Stimulated activated CD4-positive, alpha-beta T cell treated with anti-CD3 and anti-CD28 coated beads, Interleukin-12 subunit alpha, Interleukin-12 subunit beta, amount 100 ng/mL, for 4 hours (primary cell): ENCODE measurements at places on chromosomes 3 and 15.

- no peak for DNase-seq
Observed at GRCh38 chr3:140359233-140359995, 318.4 kb upstream of the TRIM42 start.

- no peak for DNase-seq
Observed at GRCh38 chr3:138062626-138063025, 52.7 kb downstream of the CLDN18 start.

- DNase-seq, result no peak
Observed at GRCh38 chr3:86961297-86961696, 29.7 kb downstream of the VGLL3 start.

DNA sequence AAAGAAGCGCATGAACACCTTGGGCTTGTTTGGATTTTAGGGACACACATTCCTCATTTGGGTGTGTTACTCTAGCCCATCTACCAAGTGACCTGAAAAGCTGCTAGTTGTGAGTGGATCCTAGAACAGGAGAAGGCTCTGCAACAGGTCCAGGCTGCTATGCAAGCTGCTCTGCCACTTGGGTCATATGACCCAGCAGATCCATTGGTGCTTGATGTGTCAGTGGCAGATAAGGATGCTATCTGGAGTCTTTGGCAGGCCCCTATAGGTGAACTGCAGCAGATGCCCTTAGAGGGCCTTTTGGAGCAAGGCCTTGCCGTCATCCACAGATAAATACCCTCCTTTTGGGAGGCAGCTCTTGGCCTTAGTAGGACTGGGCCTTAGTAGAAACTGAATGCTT lies 53.2 kb downstream of the PAQR5 start:
- DNase-seq, result no peak

DNA sequence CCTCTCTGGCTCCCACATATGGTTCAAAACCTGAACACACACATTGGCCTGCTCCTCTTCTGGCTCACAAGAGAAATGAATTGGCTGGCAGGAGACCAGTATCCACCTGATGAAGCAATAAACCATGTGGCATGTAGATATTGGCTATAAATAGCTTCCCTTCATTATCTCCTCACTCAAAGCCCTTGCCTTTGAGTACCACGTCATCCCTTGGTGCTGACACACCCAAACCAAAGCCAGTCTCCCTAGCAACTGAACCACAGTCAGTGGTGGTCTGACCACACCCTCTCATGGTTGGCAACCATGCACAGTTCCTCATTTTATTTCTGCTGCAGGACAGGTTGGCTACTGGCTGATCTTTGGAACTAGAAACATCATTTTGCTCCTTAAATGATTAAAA lies 98.8 kb downstream of the ZNF621 start:
- DNase-seq, result no peak

DNA sequence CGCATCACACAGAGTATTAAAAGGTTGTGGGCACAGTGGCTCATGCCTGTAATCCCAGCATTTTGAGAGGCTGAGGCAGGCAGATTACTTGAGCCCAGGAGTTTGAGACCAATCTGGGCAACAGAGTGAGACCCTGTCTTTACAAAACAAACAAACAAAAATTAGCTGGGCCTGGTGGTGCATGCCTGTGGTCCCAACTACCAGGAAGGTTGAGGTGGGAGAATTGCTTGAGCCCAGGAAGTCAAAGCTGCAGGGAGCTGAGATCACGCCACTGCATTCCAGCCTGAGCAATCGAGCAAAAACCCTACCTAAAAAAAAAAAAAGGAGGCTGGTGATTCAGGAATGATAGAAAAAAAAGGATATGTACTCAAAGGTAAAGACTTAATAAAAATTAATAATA lies 28.2 kb upstream of the ST6GAL1 start:
- DNase-seq, result no peak

- no peak for DNase-seq
Observed at GRCh38 chr15:55632434-55632833, 44.3 kb upstream of the PYGO1 start.

DNA sequence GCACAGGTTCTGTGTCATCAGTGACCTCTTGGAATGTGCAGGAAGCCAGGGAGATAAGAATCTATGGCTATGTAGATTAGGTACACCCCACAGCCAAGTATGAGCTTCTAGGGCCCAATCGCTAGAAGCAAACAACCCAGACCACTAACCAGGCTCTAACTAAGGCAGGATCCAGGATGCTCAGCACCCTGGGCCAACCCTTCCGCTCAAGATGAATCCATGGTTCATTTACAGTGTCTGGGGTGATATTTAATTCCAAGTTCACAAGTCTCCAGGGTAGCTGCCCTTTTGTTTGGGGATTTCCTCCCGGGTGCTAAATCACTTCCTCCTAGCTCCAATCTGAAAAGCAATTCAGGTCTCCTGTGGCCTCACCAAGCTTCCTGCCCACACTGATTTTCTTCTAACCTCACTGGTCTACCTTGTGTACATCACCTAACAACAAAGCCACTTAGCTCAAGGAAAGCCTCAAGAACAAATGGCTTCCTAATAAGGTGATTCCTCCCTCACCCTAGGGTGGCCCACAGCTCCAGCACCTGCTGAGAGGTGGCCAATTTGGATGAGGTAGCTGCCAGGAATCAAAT lies 2.4 kb downstream of the EHD4 start:
- no peak for DNase-seq

GRCh38 chr3:53287131-53287629 lies 31.4 kb upstream of the TKT start:
- DNase-seq, result no peak

DNA sequence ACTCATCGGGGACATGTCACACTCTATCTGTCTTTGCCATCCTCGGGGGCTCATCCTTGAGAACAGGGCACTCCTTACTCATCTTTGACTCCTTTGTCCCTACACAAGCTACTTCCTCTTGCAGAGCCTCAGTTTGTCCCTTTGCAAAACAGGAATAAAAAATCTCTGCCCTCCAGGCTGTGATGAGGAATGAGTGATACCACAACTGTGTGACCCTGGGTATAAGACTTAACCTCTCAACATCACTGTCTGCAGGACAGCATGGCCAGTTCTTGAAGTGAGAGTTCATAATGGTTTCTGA lies 48.5 kb downstream of the IQSEC1 start:
- no peak for DNase-seq

DNA sequence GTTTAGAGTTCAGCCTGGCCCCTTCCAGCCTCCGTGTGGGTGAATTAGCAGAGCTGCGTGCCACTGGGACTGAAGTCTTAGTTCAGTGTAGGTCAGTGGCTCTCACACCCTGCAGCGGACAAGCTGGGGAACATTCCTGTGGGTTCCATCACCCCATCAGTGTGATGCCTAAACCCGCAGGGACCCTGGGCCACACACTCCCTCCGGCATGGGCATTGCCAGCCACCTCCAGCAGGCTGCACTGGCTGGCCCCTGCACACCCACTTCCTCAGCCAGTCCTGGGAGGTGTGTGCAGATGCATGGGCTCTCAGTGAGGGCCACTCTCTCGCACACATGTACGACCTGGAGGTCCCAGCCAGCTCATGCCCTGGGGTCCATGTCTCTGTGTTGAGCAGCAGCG lies 32.1 kb upstream of the TOPBP1 start:
- DNase-seq, result no peak

GRCh38 chr3:27641888-27642601 lies 80.1 kb downstream of the EOMES start:
- DNase-seq, result no peak

GRCh38 chr3:120705884-120706582 lies 24.0 kb upstream of the HGD start:
- DNase-seq, result no peak

DNA sequence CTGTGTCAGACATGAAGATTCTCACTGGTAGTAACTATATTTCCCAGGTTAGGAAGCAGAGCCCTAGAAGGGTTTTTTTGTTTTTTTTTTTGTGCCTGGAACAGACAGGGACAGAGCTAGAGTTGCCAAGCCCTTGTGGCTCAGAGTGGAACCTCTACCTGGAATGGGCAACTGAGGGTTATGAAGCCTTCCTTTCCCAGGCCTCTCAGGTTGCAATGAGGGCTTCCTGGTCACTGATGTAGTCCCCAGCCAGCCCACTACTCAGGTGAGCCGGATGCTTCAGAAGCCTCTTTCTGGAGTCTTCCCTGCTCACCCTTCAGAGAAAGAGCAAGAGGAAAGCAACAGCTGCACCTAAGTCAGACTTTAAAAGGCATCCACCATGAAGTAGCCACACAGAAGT lies 48.8 kb upstream of the MANF start:
- DNase-seq, result no peak

GRCh38 chr15:47727676-47728075 lies 10.4 kb downstream of the SEMA6D start:
- DNase-seq, result no peak

GRCh38 chr3:16528581-16528993 lies 15.1 kb upstream of the RFTN1 start:
- DNase-seq, result no peak

GRCh38 chr3:178042376-178042775 lies 493.9 kb upstream of the KCNMB2 start:
- no peak for DNase-seq

- DNase-seq, result no peak
Observed at GRCh38 chr3:14423963-14424362, 21.6 kb downstream of the SLC6A6 start.

DNA sequence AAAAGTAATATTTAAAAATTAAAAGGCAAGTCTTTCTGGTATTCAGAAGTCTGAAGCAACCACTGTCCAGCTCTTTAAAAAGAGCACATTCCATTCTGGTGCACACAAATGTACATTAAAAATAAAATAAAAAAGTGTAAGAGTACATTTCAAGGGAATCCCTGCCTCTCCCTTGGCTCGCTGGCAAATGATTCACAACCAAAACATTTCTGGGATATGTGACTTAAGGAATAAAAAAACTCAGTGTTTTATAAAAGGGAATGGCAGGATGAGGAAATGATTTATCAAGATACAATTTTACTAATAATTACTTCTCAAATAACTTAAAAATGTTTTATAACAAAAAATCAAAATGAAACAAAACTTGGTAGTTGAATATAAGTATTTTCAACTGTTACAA lies 23.8 kb upstream of the ANXA2 start:
- DNase-seq, result no peak
